ENCODE measurements at places on chromosomes 1 and 21. TPM values are rescaled to one million over a fixed set of nuclear protein-coding genes. Genes with fewer than 3 reads are reported as not detected.

GRCh38 chr1:204323887-204324286 lies 35.8 kb downstream of the PLEKHA6 start:
- DNase-seq = no peak

DNA sequence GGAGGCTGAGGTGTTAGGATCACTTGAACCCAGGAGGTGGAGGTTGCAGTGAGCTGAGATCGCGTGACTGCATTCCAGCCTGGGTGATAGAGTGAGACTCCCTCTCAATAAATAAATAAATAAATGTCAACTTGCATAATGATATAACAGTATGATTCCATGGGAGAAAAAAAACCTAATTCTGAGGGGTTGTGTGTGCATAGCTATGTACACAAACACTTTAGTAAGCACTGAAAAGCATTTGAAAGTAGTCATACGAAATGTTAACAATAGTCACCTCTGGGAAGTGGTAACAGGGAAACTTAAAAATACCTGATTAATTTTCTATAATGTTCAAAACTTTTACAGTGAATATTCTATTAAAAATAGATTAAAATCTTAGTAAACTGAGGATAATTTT lies 43.2 kb downstream of the ANKRD13C start:
- no peak for DNase-seq

DNA sequence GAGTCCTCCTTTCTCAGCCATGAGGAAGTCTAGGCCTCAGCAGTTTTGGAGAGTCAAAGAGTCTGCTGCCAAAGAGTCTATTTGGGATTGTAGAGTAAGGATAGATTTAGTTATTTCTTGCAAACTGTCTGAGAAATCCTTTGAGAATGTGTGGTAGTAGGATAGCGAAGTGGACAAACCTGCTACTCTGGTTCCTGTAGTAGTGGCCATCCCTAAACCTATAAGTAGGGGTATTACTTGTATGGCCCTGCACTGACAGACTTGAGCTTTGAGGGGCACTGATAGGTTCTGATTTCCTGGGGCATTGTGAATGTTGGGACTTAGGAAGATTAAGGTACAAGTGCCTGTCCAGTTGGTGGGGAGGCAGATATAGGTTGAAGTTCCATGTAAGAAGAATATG lies 115.9 kb upstream of the SGIP1 start:
- DNase-seq = no peak

Gene GJB4
- polyA plus RNA-seq = not detected

Gene TRPM2
- 0.37 TPM for polyA plus RNA-seq

- no peak for DNase-seq
Measured at GRCh38 chr1:150001415-150001814, 9.1 kb downstream of the OTUD7B start.

- no peak for DNase-seq
Measured at GRCh38 chr1:172408958-172409357, 11.5 kb upstream of the C1orf105 start.

DNA sequence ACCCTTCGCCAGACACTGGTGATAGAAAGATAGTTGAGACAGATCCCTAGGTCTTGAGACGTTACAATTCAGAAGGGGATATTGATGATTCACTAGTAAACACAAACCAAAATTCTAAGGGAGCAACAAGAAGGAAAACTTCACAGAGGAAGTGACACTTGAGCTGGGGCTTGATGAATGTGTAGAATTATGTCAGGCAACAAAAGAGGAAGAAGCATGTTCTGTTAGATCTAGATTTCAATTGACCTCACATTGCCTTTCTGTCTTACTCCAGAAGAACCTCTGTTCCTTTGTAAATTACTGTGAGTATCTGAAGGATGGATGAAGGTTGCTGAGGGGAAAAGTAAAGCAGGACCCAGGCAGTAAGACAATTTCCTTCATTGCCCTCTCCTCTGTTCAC lies 328.2 kb downstream of the KCTD3 start:
- DNase-seq = no peak

DNA sequence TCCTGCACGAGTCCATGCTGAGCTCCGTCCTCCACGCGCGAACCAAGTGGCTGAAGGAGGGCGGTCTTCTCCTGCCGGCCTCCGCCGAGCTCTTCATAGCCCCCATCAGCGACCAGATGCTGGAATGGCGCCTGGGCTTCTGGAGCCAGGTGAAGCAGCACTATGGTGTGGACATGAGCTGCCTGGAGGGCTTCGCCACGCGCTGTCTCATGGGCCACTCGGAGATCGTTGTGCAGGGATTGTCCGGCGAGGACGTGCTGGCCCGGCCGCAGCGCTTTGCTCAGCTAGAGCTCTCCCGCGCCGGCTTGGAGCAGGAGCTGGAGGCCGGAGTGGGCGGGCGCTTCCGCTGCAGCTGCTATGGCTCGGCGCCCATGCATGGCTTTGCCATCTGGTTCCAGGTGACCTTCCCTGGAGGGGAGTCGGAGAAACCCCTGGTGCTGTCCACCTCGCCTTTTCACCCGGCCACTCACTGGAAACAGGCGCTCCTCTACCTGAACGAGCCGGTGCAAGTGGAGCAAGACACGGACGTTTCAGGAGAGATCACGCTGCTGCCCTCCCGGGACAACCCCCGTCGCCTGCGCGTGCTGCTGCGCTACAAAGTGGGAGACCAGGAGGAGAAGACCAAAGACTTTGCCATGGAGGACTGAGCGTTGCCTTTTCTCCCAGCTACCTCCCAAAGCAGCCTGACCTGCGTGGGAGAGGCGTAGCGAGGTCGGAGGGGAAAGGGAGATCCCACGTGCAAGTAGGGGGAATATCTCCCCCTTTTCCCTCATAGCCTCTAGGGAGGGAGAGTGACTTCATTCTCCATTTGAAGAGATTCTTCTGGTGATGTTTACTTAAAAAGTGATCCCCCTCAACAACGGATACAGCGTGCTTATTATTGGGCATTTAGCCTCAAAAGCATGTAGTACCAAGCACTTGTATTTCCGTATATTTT lies 991 bp downstream of the PRMT6 start:
- peak; percentile 17 for DNase-seq
